ENCODE measurements at places on chromosomes 6 and 20.

DNA sequence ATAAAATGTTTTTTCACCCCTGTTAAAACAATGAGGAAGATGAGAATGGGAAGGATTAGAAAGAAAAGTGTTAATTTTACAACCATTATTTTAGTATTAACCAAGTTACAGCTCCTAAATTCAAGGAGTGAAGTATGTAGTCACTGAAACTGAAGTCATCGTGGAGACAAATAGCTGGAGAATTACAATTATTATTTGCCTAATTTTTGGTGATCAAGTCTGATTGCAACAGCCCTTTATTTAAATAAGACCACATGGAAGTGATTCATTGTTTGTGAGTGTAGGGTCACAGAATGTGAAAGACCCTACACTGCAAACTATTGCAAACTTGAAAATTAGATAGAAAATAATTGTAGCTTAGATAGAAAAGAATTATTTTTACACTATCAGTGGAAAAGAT is 292.4 kb downstream of the CENPW start:
- no peak for DNase-seq

DNA sequence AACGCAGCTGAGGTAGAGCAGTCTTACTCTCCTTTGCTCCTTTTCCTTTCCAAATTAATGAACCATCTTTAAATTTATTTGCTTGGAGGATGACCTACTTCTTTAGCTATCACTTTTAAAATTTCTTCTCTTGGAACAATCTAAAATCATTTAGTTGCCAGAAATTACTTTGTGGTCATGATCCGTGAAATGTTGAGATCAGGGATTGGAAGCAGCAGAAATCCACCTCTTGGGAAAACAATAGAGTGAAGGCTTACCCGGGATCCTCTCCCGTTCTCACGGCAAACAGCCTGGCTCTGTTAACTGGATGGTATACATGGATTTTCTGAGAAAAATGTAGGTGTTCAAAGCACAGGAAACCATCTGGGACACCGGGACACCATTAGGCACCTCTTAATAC is 7.7 kb downstream of the AKAP12 start:
- DNase-seq, result no peak

- DNase-seq, result no peak
Observed at GRCh38 chr6:44049989-44050871, 77.0 kb downstream of the MRPL14 start.

GRCh38 chr6:110543106-110543505 is 66.7 kb upstream of the SLC22A16 start:
- no peak for DNase-seq

DNA sequence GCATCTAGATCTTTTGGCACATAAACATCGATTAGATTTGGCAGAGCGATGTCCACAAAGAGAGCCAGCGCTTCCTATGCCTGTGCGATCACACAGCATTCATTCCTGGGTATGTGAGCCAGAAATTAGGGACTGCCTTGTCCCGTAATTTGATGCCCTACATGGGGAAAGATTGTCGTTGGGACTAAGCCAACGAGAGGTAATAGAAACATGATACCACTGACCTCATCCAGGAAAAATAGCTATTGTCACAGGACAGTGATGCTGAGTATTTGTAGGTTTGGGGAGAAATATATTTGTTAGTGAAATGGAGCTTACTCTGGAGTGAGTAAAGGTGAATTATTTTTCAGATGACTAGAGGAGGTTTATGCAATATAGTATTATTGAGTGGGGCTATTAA is 154.0 kb downstream of the TSHZ2 start:
- DNase-seq, result no peak

GRCh38 chr20:7470912-7471311 is 469.3 kb downstream of the HAO1 start:
- DNase-seq, result no peak

DNA sequence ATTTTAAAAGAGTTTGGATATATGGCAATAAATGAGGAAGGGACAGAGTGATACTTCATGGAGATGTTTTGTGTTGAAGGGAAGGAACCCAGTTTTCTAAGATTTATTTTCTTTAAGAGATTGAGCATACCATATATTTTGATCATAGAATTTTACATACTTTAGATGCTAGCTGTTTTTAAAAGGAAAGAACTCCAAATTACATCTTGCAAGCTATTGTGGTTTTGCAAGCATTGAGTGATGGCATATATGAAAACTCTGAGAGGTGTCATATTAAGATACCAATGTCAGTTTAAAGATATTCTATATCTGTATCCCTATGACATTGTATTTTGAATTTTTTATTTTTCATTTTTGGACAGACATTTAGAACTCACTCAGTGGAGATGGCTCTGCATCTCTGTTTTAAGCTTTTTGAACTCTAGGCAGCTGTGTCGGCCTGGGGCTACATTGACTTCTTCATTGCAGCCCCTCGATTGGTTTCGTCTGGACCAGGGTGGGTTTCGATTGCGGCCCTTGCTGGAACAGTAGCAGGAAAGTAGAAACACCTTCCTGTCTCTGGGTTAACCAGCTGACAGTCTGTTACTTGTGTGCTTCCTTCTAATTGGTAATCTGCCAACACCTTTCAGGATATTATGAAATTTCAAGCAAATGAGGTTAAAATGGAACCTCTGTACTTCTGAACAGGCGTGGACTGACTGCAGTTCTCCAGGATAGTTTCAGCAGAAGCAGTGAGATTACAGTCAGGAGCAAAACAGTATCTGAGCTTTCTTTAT is 14.0 kb downstream of the IGF2R start:
- DNase-seq, result no peak

GRCh38 chr6:45830441-45831139 is 185.1 kb downstream of the CLIC5 start:
- no peak for DNase-seq

DNA sequence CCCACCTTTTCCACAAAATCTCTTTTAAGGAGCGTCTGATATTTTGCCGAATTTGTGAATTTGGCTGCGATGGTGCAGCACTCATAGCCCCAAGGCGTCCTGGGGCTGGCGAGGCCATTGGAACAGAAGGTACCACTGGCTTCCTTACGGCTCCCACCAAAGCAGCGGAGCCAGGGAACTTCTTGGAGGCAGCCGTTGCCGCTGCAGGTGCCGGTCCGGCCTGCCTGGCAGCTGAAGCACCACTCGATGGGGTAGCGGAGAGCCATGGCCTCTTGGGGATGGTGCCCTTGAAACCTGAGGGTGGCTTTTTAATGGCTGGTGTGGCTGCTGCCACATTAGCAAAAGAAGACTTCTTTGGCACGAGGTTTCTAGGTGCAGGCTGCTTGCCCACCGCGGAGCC is 29.8 kb downstream of the DIDO1 start:
- no peak for DNase-seq

DNA sequence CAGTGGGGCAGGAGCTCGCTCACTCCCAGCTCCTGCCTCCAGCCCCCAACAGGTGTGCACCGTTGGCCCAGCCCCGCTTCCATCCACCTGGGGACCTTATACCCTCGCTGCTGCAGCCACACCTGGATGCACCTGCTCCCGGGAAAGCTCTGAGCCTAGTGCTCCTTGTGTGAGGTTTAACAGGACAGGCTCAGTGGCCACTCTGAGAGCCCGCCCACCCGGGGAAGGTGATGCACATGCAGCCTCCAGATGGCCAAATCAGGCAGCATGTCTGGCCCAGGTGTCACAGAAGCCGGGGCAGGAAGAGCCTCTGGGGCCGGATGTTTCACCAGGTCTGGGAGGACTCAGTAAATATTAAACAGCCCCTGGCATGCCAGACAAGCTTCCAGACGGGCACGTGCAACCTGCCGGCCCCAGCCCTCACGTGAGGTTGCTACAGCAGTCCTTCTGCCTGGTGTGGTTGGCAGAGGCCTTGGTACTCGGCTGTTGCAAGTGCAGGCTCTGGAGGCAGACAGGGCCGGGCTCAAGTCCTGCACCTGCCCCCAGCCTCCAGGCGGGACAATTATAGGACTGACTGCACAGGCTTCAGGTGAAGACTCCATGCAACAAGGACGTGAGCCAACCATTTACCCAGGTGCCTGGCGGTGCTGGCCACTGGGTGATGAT is 66.9 kb downstream of the RIPOR3 start:
- no peak for DNase-seq

- no peak for DNase-seq
Observed at GRCh38 chr6:32397252-32397920, 9.6 kb downstream of the BTNL2 start.

DNA sequence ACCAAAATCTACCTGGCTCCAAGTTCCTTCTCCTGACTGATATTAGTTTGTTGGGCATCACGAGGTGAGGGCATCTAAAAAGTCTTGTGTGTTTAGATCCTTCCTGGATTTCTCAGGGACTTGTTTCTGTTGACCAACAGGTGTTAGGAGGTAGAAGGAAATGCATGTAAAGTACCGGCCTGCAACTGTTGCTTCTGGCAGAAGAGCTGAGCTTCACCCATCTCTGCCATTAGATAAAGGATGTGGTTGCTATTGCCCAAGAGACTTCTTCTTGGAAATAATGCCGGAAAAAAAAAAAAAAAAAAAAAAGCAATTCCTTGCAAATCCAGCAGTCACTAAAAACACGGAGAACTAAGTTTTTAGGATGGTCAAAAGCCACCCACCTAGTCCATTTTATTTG is 303.1 kb downstream of the CDH26 start:
- no peak for DNase-seq

GRCh38 chr6:10552270-10552810 is 31.2 kb downstream of the GCNT2 start:
- DNase-seq, result no peak

- peak; percentile 38 for DNase-seq
Observed at GRCh38 chr20:51372176-51372803, 170.2 kb downstream of the NFATC2 start.

GRCh38 chr6:165117121-165117520 is 192.3 kb downstream of the C6orf118 start:
- DNase-seq, result no peak

- peak; percentile 49 for DNase-seq
Observed at GRCh38 chr20:4875578-4876067, 125.7 kb downstream of the SLC23A2 start.

GRCh38 chr6:30840935-30841643 is 43.2 kb upstream of the DDR1 start:
- no peak for DNase-seq

DNA sequence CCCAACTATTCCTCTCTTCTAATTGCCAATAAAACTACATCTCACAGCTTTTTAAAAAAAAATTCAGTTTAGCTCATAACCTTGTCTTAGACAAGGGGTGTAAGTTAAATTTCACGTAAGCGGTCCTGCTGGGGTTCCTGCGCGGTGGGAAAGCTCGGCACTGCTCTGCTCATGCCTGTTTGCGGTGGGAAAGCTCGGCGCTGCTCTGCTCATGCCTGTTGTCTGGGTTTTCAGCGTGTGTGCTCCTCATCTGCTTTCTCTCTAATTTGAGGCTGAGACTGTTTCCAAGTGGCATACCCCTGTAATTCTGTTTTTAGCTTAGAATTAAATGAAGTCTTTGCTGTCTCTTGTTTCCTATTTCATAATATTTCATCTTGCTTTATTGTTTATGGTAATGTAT is 18.6 kb downstream of the ARID1B start:
- DNase-seq, result no peak

DNA sequence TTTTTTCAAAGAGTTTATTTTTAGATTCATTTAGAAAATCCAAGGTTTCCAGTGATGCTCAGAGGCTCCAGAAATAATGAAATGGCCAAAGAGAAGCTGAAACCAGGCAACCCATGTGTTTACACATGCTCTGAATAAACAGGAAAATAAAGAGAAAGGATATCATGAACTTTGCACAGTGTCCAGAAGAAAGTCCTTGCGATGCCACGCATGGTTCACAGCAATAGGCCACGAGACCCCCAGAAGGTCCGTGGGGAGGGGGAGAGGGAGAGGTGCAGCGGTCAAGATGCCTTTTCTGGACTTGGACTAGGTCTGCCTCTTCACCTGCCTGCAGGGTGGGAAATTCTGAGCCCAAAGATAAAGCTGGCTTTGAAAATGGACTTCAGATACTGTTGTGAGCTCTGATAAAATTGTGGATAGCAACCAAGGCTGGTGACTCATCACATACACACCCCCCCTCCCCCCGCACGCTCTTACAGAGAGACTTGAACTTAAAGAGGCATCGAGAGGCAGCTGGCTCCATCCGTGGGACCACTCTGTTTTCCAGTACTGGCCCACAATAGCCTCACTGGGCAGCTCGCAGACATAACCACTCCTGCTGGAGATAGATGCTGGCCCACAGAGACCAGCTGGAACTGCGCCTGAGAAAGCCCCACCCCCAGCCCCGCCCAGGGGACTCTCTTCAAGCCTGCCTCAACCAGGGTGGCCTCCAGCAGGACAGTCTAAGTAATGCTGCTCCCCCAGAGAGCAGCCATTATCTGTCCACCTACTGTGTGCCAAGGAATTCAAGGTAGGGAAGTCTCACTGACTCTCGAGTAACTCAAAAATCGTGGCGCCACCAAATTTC is 21.2 kb upstream of the NFATC2 start:
- DNase-seq, result peak; percentile 39

- no peak for DNase-seq
Observed at GRCh38 chr6:81486234-81486633, 266.2 kb downstream of the TENT5A start.

- DNase-seq, result no peak
Observed at GRCh38 chr6:36984581-36985416, 1.2 kb downstream of the MTCH1 start.

DNA sequence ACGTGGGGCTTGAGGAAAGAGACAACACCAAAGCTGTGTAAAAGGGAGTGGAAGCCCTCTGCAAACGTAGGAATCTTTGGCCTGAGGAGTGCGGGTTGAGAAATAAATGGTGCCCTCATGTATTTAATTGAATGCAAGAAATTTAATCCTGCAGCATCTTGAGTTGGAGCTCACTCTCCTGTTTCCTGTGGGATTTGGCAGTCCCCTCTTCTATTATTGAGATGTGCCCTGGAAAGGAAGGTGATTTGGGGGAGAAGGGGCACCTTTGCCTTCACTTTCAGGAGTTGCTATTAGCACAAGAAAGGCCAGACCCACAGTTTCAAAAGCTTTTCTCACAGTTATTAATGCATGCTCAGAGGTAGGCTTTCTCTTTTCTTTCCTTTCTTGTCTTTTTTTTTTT is 201.4 kb upstream of the HDDC2 start:
- no peak for DNase-seq

- DNase-seq, result no peak
Observed at GRCh38 chr6:130837067-130837466, 9.9 kb downstream of the SMLR1 start.

- DNase-seq, result no peak
Observed at GRCh38 chr6:129672341-129672682, 37.7 kb downstream of the ARHGAP18 start.

DNA sequence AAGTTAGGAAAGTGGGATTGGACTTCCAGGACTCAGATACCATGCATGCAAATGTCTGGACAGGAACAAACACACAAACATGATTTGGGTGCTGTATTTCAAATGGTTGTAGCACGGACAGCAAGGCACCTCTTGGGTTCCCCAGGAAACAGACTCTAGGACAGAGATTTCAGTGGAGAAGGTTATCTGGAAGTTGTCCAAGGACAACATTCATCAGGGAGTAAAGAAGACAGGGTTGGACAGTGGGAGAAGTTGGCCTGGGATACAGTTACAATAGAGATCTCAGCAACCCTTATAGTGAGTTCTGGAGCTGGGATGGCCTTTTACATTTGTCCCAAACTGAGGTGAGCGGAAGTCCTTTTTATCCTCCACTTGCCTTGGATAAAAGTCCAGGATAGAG is 19.8 kb upstream of the TINAG start:
- no peak for DNase-seq

GRCh38 chr6:168181876-168182275 is 102.9 kb upstream of the FRMD1 start:
- DNase-seq, result no peak

- DNase-seq, result no peak
Observed at GRCh38 chr6:164068527-164068926, 654.0 kb downstream of the QKI start.

- DNase-seq, result no peak
Observed at GRCh38 chr6:10626154-10626741, 68.2 kb downstream of the C6orf52 start.
